ENCODE measurements at places on chromosomes 3 and 15.

GRCh38 chr15:38377636-38378035 lies 76.3 kb upstream of the FAM98B start:
- no peak for DNase-seq

DNA sequence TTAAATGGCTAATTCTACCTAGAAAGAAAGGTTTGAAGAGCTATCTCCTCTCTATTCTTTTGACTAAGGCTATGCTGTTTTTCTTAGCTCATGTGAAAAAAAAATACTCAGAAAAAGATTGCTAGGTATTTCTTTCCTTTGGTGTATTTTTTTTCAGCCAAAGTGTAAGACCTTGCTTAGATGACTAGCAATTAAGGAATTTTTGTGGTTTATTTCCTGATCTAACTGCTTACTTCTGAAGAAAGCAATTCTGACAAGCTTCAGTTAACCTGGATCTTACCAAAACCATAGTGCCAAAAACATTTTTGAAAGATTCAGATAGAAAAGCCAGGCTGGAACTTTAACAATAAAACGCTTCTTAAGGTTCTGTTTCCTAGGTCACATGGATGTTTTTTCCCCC lies 315.6 kb downstream of the SOX2 start:
- DNase-seq = no peak

- no peak for DNase-seq
Observed at GRCh38 chr15:50082066-50082465, 37.0 kb downstream of the ATP8B4 start.

- no peak for DNase-seq
Observed at GRCh38 chr15:50718700-50719125, 32.1 kb upstream of the TRPM7 start.

DNA sequence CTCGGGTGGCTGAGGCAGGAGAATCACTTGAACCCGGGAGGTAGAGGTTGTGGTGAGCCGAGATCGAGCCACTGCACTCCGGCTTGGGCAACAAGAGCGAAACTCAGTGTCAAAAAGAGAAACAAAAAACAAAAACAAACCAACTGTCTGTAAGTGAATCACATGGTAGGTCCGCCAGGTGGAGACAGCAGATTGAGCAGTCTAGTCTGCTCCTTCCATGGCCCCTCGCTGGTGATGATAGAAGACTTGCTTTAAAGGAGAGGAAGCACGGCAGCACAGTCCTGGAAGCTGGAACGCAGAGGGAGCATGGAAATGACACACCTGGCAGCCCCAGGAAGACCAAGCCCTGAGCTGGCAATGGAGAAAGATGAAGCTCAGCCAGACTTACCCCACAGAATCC lies 31.4 kb upstream of the MGLL start:
- no peak for DNase-seq

DNA sequence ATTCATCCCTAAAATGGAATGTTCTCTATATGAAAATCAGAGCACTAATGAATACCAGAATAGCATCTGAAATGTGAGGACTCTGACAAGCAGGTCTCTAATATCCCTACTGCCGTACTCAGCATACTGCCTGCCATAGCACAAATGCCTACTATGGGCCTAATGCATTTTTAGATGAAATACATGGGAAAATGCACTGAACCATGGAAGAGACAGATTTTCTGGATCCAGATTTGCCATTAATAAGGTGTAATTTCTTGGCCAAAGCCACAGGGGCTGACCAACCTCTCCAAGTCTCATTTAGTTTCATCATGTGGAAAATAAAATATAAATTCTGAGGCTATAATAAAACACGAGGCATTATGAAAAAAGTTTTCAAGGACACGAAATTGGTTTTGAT lies 123.8 kb downstream of the CBLB start:
- no peak for DNase-seq

GRCh38 chr3:112230033-112230432 lies 64.0 kb downstream of the SLC9C1 start:
- no peak for DNase-seq

- no peak for DNase-seq
Observed at GRCh38 chr3:14256046-14256445, 77.4 kb downstream of the LSM3 start.

- DNase-seq = no peak
Observed at GRCh38 chr3:39166134-39166710, 12.8 kb upstream of the CSRNP1 start.

DNA sequence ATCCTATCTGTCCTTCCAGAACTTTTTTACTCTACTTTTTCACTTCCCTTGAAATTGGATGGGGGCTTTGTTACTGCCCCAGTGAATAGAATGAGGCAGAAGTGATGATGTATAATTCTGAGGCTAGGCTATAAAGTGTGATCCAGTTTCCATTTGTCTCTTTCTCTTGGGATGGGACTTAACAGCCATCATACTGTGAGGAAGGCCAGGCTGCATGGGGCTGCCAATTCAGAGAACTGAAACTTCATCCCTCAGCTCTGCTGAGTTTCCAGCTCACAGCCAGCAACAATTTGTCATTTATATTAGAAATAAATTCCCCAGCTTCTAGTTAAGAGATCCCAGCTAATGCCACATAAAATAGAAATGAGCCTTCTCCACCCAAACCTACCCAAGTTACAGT lies 504.0 kb upstream of the TGFBR2 start:
- no peak for DNase-seq

- no peak for DNase-seq
Observed at GRCh38 chr3:109278546-109278945, 37.8 kb downstream of the DPPA2 start.

GRCh38 chr3:151282921-151283320 lies 4.6 kb upstream of the P2RY14 start:
- DNase-seq = peak; percentile 48

GRCh38 chr15:90840157-90840855 lies 28.1 kb upstream of the FURIN start:
- DNase-seq = no peak

- DNase-seq = no peak
Observed at GRCh38 chr3:41198526-41198925, 779 bp upstream of the CTNNB1 start.

- no peak for DNase-seq
Observed at GRCh38 chr3:186883686-186884058, 41.2 kb downstream of the ADIPOQ start.

GRCh38 chr3:187773233-187774184 lies 28.2 kb upstream of the BCL6 start:
- DNase-seq = no peak

DNA sequence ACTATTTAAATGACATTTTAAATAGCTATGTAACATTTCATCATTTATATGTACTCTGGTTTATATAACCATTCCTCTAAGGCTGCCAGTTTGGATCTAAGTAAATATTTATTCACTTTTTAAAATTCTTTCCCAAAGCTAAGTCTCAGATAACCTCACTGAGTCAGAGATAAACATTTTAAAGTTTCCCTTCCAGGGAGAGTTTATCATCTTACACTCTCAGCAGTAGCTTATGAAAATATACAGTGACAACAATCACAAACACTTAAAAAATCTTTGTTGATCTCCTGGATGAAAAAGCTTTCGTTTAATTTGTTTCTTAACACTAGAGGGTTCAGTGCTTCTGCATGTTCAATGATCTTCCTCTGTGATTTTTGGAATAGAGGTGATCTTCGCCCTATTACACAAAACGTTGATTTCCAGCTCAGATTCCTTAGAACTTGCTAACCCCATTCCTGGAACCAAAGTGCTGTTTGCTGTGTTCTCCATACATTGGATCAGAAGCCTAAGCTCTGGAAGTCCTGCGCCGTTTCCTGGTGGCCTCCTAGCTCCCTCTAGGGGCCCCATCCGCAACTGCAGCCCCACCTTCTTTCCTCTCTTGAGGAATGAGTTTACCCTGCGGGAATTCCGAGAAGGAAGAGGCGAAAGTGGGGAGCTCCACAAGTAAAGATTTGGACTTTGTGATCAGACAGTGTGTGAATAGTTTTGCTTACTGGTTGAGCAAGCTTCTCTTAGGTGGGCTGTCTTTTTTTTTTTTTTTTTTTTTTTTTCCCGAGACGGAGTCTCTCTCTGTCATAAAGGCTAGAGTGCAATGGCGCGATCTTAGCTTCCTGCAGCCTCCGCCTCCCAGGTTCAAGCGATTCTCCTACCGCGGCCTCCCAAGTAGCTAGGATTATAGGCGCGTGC lies 29.3 kb upstream of the SACM1L start:
- peak; percentile 81 for DNase-seq

- no peak for DNase-seq
Observed at GRCh38 chr3:147390589-147391569, 15.5 kb downstream of the ZIC4 start.

DNA sequence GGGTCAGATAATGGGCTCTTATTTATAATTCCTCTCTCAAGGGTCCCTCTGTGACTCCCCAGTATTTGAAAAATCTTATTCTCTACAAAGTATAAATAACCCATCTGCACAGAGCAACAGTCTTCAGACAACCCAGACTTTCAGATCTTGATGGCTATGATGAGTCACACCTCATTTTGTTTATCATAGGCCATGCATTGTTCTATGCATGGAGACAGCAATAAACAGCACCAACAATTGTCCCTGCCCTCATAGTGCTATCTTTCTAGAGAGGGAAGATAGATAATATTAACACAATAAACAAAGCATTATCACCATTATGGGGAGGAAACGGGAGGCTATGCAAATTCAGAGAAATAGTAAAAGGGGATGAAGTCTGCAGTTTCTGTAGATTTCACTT lies 13.4 kb downstream of the FHIT start:
- DNase-seq = no peak

DNA sequence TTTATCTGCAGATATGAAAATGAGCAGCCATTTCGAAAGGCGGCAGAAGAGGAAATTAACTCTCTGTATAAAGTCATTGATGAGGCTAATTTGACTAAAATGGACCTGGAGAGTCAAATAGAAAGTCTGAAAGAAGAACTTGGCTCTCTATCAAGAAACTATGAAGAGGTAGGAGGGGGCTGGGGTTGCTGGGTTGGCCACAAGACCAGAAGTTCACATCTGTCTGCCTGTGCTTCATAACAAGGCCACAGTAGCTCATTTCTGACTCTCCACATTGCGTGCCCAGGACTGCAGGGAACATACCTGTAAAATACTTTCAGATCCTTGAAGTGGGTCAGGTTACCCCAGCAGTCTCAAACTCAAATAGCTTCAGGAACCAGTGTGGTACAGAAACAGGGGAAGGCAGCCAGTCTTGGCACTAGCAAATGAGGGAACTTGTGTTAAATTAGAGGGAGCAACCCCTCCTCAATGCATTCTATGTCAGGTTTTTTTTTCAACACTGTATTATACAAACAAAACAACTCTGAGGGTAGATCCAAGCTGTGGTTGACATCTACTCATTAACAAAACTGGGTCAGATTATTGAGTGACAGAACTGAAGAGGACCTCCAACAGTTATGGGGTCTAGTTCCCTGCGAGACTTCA lies 48.7 kb downstream of the BFSP2 start:
- DNase-seq = no peak

- DNase-seq = no peak
Observed at GRCh38 chr15:70712271-70712670, 51.1 kb downstream of the UACA start.

DNA sequence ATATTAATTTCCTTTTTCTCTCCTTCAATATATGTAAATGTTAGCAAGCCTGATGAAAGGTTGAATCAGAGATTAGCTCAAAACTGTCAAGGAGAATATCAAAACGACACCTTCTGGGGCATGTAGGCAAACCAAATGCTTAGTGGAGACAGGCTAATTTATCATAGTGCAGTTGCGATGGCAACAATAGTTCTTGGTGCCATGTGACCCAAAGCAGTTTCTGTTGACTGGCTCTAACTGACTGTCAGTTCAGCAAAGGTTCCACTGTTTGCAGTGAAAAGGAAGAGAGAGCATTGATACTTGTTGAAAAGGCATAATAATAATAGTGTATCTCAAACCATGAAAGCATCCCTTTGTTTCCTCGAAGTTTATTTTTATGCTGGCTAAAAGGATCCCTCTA lies 513.9 kb downstream of the NLGN1 start:
- no peak for DNase-seq

DNA sequence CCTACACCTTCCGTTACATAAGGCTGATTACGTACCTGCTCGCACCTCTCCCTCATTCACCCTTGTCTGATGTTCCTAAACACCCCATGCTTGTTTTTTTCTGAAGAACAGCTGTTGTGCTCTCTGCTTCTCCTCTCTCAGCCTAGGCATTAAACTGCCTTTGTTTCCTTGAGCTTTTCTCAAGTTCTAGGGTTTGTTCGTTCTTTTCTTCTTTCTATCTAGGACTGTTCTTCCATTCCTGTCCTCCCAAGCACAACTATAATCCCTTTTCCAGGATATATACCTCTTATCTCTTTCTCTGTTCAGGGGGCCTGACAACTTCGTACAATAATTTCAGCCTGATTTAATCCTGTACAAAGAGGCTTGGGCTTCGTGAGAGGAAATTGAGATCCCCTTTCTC lies 11.4 kb downstream of the SYN2 start:
- DNase-seq = no peak

DNA sequence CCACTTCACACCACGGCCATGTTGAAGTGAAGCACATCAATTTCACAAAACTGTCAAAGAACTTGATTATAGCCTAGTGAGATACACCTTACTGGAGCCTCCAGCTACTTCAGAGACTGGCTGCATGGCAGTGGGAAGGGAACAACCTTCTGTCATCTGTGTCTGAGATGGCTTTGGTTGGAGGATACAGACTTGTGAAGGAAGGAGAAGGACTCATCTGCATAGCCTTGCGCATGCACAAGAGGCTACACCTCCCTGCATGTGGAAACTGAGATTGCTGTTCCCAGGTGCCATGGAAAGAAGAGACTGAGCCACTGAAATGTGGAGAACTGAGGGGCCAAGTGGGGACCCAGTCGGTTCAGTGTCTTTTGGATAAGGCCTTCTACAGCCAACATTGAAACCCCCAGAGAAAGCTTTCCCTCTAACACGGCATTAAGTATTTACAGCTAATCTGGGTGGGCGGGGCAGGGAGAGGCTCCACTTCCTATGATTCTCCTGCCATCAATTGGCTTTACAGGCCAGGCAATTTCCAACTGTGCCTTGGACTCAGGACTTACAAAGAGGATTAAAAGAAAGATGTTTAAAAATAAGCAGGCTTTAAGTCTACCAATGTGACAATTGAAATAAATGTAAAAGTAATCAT lies 58.8 kb downstream of the IL16 start:
- no peak for DNase-seq

DNA sequence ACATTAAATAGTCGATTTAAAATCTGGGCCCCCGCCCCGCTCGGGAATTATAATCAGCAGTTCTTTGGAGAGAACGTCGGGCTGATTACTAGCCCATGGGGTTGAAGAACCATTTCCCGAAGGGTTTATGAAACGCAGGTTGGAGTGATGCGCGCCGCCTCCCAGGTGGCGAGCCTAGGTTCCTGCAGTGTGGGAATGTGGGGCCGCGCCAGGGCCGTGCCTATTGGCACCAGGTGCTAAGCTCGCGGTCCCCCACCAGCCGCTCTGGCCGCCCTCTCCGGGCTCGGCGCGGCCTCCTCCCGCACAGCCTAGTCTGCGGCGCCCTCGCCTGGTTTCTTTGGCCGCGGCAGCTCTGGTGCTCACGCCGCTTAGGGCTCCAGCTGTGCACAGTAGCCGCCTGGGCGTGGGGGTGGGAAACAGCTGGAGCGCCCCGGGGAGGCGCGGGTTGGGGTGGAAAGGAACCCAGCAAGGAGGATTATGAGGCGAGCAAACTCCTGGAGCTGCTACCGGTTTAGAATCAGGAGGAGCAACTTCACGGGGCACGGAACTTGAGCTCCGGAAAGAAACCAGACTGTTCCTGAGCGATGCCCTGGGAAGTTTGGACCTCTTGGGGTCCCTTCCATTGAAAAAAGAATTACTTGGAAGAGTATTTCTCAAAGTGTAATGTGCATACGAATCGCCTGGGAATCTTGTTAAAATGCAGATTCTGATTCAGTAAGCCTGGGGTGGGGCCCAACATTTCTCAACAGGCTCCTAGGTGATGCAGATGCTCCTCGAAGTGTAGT lies 5.6 kb upstream of the MECOM start:
- DNase-seq = peak; percentile 89
